ELF-1 (cell line): ENCODE measurements at places on chromosomes 5 and 9.

DNA sequence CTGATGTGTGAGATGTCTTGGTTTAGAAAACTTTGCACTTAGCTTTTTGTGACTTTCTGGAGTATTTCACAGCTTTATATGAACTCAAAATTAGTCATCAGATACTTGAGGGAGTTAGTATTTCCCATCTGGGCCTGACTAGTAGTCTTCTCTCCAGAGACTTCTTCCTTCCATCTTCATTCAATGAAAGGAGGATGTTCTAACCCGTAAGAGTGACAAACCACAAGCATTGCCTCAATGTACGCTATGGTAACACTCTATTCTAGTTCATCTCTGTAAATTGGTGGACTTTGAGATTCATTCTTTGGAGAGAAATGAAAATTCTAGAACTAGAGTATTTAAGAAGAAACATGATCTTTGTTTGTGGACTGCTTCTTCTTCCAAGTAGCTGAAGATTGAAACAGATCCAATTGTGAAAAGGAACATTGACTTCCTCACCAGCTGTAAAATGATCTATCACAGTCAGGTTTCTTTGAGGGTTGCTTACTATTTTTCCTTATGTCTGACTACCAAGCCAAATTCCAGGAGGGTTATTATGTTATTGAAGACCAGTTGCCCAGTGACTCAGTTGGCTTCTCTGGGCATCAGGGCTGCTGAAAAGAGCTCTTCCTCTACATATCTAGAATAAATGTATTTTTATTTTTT lies 157.6 kb downstream of the SLC12A2 start:
- no peak for DNase-seq

DNA sequence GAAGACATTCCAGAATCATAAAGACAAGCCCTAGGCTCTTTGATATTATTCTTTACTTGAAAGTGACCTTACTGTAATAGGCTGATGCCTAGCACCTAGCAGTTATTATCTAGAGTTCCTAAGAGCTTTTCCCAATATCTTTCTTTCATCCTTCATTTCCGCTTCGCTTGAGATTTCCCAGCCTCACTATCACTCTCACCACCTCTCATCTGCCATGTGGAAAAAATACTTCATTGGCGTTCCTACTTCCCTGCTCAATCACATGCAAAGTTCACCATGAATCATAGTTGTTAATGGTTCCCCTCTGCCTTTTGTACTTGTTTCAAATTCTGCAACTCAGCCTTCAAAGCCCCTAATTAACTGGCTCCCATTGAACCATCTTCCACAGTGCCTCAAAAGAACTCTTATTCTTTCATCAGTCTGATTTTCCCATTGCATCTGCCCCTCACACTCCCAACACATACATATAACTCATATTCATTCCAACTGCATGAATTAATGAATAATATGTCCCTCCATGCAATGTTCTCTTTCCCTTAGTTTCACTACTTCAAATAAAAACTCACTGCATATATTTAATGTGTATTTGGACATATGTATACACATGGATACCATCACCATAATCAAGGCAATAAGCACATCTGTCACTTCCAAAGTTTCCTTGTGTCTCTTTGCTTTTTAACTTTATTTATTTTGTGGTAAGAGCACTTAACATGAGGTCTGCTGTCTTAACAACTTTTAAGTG lies 221.6 kb downstream of the PARP8 start:
- no peak for DNase-seq

- DNase-seq, result no peak
These were observed 162.0 kb upstream of the PTCH1 start for GRCh38 chr9:95678759-95679158.

GRCh38 chr5:140297283-140297682 lies 5.6 kb downstream of the PFDN1 start:
- DNase-seq, result no peak

DNA sequence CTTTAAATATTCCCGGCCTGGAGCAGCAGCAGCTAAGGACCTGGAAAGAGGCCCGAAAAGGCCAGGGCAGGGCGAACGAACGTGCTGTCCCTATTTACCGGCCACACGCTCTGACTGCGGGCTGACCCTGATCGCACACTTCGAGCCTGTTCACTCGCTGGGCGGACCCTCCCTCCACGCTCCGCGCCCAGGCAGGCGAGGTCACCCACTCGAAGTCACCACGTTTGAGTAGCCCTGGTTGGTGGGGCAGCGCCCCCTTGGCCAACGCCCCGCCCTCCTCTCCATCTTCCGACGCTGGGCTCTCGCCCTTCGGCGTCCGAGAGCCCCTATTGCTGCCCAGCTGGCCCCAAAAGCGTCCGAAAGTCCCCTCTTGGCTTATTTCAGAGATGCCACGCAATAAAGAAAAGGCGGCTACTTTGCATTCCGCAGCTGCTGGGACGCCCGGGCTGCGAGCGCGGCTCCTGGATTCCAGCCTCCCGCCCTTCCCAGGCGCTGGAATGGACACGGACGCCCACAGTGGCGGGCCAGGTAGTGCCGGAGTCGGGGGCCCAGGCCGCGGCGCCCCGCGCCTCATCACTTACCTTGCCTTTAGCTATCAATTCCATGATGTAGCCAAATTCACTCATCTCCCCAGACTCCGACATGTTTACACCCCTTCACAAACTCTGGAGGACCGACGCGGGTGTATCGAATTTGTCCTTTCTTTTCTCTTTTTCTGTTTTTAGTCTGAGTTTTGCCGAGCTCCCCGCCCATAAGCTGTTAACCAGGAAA lies 9.9 kb upstream of the TRIM36 start:
- peak; percentile 49 for DNase-seq

DNA sequence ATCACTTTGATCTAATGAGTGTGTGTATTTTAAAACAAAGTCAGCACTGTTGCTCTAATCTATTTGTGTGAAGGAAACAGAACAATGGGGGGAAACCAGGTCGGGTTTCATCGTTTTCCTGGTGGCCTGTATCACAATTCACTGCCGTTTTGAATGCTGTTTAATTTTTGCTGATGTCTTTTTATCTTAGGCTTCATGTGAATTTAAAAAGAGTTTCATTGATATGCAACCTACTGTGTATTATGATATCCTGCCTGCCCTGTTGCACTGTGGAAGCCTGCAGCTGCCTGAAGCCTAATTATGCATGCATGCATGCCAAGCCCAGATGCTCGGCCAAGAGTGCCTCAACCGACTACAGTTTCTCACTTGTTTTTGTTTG lies 307.5 kb downstream of the ZNF608 start:
- peak; percentile 19 for DNase-seq

- DNase-seq, result no peak
These were observed 46.7 kb downstream of the POC5 start for GRCh38 chr5:75670577-75670976.

DNA sequence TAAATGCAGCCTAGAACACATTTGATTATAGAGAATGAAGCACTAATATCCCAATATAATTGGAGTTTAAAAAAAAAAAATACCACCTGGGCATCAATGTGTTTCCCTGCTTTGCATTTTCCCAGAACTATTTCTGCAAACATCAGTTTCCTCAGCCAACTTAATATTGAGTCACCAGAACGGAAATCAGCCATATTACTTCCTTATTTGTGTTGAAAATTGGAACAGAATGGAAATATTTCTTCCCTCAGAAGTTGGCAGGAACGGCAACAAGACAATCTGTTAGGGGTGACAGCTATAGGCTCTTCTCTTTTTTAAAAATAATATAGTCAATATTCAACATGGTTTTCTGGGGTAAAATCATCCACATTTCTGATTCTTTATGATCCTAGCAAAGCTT lies 4.0 kb downstream of the MFAP3 start:
- DNase-seq, result no peak

DNA sequence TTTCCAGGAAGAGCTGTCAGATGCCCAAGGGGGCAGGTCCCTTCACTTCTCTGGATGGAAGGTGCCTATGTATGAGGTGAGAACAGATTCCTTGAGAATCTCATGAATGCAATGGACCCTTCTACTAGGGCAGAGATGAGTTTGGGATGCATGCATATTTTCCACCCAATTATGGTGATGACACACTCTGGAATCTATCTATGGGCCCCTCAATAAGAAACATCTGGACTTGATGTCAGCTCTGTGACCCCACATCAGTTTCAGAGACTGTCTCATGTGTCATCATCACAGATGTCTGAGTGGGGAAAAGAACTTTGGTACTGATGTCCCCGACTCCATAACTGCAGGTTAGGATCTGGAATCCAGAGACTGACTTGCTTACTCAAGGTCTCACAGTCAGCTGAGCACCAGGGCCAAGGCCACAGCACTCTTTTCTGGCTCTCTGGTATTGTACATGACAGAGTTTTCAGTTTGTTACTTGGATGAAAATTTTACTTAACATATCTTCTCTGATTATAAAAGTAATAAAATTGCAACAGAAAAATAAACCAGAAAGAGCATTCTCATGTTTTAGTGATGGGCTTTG lies 177.0 kb downstream of the DCP2 start:
- DNase-seq, result no peak

- no peak for DNase-seq
These were observed 35.6 kb downstream of the DAPK1 start for GRCh38 chr9:87533271-87533670.

DNA sequence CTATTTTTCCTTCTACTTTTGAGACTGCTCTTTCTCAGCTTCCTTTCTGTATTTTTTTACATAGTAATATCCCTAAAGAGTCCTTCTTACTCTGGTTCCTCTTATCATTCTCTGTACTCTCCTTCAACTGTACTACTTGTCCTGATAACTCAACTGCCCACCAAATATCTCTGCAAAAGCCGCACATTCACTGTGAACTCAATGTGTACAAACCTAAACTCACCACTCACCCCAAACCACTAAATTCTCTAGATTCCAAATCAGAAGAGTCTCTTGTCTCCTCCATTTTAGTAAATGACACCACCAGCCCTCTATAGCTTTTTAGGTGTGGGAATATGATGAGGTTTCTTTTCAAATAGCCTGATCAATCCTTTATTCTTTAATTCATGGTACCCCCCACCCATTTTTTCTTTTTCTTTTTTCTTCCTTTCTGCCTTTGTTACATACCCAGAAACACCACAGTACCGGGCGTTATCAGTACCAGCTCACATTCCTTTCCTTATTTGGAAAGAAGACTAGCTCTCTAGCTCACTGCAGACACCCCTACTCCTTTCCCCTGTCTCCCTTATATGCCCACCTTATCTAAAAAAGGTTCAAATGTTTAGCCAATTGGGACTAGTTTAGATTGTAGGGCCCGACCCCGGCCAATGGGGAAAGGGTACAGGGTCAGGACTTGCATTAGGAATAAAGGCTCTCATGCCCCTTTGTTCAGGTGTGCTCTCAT lies 63.1 kb upstream of the RANBP6 start:
- DNase-seq, result peak; percentile 30

- DNase-seq, result no peak
These were observed 145.7 kb downstream of the SEMA6A start for GRCh38 chr5:116428966-116429365.

DNA sequence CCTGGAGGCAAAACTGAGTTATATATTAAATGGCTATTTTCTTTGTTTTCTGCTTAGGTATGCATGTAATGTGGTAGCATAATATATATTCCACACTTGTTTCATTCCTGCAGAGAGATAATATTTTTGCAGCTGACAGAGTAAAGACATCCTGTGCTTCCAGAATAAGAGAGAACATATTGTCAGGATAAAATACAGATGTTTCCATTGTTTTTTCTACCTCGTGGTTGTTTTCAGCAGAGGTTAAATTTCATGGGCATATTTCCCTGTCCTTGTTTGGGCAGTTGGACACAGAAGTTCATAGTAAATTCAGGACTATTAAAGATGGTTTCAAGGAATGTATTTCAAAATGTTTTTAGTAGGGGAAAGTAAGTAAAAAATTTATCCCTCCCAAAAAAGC lies 47.6 kb upstream of the MEGF10 start:
- no peak for DNase-seq

DNA sequence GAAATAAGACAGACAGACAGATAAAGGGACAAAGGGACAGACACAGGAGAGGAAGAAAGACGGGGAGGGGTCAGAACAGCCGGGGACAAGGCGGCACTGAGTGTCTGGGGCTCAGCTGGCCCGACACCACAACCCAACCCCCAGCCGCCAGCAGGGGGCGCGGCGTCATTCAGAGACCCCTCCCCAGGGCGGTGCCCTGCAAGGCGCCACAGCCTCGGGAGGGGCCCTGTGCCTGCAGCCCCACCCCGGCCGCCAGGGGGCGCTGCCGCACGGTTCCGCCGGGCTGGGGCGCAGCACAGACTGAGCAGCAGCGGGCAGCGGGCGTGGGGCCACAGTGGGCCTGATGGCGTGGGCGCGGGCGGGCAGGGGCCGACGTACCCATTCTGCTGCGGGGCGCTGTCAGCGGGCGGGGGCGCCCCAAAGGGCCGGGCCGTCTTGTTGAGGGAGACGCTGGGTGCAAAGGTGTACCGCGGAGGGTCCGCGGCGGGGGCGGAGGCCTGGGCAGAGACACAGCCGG lies 5.9 kb downstream of the PDLIM7 start:
- DNase-seq, result peak; percentile 95

GRCh38 chr5:116437351-116437705 lies 137.3 kb downstream of the SEMA6A start:
- DNase-seq, result peak; percentile 80

- no peak for DNase-seq
These were observed 130.1 kb upstream of the C9orf72 start for GRCh38 chr9:27703216-27703980.

GRCh38 chr9:138061631-138062030 lies 184.0 kb downstream of the CACNA1B start:
- DNase-seq, result no peak

GRCh38 chr5:60738461-60738860 lies 38.5 kb upstream of the DEPDC1B start:
- no peak for DNase-seq

GRCh38 chr9:134123764-134124128 lies 12.1 kb upstream of the WDR5 start:
- no peak for DNase-seq

DNA sequence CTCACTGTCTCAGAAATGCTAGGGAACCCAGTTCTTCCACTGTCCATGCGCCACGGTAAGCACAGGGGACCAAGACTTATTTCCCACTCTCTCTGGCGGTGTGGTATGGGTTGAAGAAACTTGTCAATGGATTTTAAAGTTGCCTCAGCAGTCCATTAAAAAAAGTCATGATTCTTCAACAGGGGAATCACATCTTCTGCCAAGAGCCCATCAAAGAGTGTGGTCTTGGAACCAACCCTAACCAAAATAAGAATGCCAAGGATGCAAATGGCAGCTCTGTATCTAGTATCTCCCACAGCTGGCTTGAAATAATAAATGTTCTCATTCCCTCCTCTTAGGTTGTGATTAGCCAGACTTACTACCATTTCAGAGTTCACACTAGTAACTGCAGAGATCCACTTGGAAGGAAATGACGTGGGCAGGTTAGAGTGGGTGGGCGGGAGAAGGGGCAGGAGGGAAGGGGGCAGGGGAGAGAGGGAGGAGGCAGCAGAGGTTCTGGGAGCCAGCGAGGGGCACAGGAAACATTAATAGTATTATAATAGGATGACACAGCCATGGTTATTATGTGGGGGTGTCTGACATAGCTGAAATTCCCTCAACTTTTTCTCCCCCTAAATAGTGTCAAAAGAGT lies 17.6 kb downstream of the PTCH1 start:
- no peak for DNase-seq

GRCh38 chr9:108722396-108722795 lies 133.4 kb downstream of the ACTL7B start:
- DNase-seq, result no peak
